Stimulated activated CD4-positive, alpha-beta T cell treated with anti-CD3 and anti-CD28 coated beads, TNF-alpha, amount 100 ng/mL, for 1 hour (primary cell): ENCODE measurements at places on chromosomes 4 and X.

- DNase-seq = no peak
Measured at GRCh38 chr4:76697129-76697803, 200.7 kb downstream of the SOWAHB start.

GRCh38 chr4:48639807-48640206 is 140.3 kb downstream of the FRYL start:
- DNase-seq = no peak

DNA sequence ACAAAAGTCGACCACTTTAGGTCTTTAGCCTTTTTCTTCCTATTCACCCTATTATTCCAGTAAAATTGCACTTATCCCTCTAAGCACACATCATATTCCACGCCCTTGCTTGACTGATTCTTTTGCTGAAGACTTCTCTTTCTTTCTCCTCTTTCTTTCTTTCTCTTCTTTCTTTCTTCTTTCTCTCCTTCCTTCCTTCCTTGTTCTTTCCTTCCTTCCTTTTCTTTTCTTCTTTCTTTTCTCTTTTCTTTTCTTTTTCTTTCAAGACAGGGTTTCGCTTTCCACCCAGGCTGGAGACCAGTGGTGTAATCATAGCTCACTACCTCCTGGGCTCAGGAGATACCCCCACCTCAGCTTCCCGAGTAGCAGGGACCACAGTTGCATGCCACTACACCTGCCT is 61.9 kb downstream of the RASGEF1B start:
- no peak for DNase-seq

GRCh38 chr4:150849016-150849415 is 166.1 kb downstream of the LRBA start:
- no peak for DNase-seq

- no peak for DNase-seq
Measured at GRCh38 chr4:156958276-156959074, 13.1 kb downstream of the PDGFC start.

GRCh38 chr4:104500442-104500841 is 5.7 kb upstream of the CXXC4 start:
- no peak for DNase-seq

- no peak for DNase-seq
Measured at GRCh38 chrX:106894978-106895452, 8.1 kb downstream of the RIPPLY1 start.

DNA sequence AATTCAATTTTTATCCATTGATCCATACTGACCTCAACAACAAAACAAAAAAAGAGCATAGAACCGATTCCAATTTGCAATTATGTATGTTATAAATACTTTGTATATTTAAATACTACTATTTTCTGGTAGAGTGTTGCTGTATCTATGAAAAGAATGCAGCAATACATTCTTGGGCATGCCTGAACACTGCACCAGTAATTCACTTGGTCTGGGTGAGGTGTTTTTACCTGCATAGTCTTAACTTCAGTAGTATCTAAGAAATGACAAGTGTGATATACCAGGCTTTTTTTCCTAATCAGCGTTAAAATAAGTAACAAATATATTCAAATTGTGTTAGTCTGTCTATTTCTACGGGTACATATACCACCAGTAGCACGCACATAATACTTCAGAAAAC is 120.2 kb downstream of the KLHL13 start:
- DNase-seq = no peak

GRCh38 chrX:70262952-70263567 is 3.1 kb upstream of the P2RY4 start:
- peak; percentile 3 for DNase-seq

DNA sequence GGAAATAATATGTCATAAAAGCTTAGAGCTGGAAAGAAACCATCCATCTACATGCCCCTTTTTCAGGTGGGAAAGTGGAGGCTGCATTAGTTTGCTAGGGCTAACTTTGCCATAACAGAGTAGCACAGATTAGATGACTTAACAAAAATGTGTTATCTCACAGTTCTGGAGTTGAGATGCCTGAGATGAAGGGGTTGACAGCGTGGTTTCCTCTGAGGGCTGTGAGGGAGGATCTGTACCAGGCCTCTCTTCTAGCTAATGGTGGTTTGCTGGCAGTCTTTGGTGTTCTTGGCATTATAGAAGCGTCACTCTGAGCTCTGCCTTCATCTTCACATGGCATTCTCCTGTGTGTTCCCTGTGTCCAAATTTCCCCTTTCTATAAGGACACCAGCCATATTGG is 2.4 kb downstream of the CHRNA9 start:
- DNase-seq = no peak

DNA sequence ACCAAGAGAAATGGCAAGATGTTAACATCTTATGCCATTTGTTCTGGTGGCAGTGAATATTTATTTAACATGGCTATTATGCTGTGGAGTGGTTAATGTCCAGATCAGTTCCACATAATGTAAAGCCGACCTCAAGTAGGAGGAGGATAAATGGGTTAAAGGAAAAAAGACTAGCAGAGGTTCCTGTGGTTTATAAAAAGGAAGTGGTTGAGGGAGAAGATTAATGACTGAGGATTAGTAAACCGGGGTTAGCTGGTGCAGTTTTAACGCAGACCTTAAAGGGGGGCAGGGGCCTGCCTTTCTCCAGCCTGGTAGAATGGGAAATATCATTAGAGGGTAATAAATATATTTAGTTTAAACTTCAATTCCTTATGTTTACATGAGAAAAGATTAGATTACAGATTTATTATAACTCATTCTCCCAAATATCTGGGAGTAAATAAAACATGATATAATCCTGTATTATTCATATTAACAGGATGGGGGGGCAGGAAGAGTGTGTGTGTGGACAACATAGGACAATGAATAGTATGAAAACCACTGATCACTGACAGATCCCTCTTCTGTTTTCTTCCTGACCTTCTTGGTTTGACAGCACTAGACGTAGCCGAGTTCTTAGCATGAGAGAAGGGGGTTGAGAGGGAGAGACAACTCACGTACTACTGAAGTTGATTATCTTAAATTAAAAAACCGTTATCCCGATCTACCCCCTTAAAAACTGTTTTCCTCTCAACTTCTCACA is 124.1 kb upstream of the LIMCH1 start:
- no peak for DNase-seq

GRCh38 chr4:69881173-69881773 is 21.3 kb upstream of the SULT1E1 start:
- DNase-seq = no peak

- DNase-seq = no peak
Measured at GRCh38 chr4:58649226-58649625, 1539.0 kb upstream of the IGFBP7 start.

- no peak for DNase-seq
Measured at GRCh38 chr4:58502839-58503238, 1392.7 kb upstream of the IGFBP7 start.

DNA sequence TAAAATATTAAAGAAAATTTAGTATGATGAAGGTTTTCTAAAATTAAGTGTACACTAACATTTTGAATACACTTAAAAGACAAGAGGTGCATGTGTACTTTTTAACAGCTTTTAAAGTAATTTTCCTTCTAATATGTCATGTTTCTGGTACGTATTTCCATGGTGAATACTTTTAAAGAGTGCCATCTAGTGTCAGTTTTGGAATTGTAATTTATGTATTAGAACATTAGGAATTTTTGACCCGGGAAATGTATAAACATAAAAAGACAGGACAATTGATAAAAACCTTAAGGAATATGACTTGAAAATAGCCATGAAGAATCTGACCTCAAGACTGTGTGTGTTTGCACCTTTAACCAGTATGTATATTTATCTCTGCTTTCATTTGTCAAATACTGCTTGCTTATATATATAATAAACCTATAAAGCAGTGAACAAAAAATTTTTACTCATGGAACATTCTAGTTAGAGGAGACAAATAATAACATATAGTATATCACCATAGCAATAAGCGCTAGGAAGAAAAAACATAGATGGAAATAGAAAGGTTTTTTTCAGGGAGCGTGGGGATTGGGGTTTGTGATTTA is 7.2 kb downstream of the GSTCD start:
- DNase-seq = no peak

DNA sequence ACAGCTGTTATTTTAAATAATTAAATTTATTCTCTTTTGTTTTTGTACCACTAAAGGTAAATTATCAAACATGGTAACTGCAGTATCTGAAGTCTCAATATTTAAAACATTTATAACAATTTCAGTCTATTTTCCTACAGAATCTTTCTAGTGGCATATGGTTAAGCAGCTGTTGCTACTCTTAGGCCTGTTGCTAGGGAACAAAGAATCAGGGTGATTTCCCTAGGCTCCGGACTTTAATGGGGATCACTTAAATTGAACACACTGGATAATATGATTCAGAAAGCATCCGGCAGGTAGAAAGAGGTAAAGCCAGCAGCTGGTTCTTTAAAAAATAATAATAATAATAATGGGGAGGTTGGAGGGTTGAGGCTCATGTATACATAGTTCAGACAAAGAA is 17.6 kb downstream of the FBXO8 start:
- DNase-seq = no peak

- no peak for DNase-seq
Measured at GRCh38 chrX:25068340-25068739, 52.6 kb upstream of the ARX start.

DNA sequence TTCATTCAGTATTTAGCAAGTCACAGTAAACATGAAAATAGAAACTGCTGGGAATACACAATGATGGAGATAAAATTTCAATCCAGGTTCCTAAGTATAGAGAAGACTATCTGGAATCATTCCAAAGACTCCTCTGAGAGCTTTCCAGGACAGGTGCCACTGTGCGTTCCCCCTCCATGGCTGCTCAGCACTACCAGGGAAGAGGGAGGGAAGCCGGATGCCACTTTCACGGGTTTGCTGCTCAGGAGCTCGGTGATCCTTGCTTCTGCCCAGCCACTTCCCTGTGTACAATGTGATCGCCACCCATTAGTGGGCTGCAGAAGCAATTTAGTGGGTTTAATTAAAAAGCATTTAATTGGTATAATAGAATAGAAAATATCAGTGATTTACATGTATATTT is 94.5 kb downstream of the FNIP2 start:
- DNase-seq = no peak

- DNase-seq = no peak
Measured at GRCh38 chr4:57190601-57191481, 80.7 kb upstream of the IGFBP7 start.

- DNase-seq = no peak
Measured at GRCh38 chrX:136794080-136794479, 13.3 kb upstream of the ARHGEF6 start.

- no peak for DNase-seq
Measured at GRCh38 chr4:8269535-8270417, at the start of gene HTRA3. Gene HTRA3, plus strand, starts transcription at chr4:8269754. Its CDS starts 215 bp downstream, at chr4:8269969.

- peak; percentile 82 for DNase-seq
Measured at GRCh38 chrX:71532753-71533425, at the start of gene OGT. Gene OGT, plus strand, starts transcription at chrX:71533104. Its CDS starts 196 bp downstream, at chrX:71533300.

DNA sequence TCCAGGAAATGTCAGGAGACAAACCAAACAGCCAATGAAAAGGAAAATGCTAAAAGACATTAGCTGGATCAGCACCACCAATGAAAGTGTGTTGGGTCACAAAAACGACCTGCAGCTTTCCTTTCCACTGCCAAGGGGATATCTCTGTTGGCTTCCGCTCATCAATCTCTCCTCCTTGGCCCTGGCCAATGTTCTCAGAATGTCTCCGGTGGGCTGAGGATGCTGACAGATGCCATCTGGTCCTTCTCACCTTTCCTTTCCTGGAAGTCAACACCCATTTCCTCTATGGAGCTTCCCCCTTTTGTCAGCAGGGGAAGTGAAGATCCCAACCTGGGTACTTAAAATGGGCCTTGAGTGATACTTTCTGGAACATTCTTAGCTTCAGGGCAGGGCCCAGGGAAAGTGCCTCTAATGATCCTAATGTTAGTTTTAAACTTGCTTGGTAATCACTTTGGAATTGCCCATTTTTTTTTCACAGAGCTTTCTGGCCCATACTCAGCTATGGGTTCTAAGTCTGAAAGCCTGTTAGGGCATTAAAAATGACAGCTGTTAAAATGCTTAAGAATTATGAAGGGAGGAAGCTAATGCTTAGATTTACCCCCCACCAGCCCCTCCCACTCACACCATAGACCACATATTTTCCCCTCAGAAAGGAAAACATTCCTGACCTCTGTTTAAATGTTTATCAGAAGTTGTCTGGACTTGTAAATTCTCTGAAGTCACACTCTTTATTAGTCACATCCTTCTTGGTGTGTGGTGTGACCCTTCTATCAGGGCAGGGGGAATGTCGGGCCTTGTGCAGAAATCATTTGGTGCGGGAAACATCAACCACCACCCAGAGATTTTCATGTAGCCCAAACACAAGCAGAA is 29.2 kb downstream of the IGFBP7 start:
- no peak for DNase-seq

- DNase-seq = no peak
Measured at GRCh38 chr4:17166954-17167353, 268.5 kb upstream of the LDB2 start.

DNA sequence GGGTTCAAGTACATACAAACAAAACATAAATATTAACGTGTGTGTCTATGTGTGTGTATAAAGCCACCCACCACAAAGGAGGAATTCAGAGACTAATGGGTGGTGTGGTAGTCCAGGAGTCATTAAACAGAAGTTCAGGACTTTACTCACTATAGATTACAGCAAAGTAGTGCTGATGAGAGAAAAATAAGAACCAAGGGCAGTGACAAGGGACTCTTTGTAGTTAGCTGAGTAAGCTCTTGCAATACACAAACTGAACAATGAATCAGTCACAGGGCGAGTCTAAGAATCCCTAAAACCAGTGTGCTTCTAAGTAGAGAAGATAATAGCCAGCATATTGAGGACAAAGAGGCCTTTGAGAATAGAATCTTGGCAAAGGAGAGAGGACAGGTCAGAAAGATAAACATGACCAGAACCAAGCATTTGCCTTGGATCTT is 232.4 kb downstream of the PPP3CA start:
- no peak for DNase-seq

GRCh38 chr4:149794352-149794751 is 21.3 kb downstream of the IQCM start:
- no peak for DNase-seq

- DNase-seq = no peak
Measured at GRCh38 chrX:10501611-10502010, 118.8 kb downstream of the MID1 start.
